Activated naive CD4-positive, alpha-beta T cell treated with anti-CD3 and anti-CD28 coated beads, Interleukin-2, amount 50 U/mL, for 72 hours (primary cell): ENCODE measurements at places on chromosomes 7 and 10. TPM values are rescaled to one million over a fixed set of nuclear protein-coding genes. Genes with fewer than 3 reads are reported as not detected.

GRCh38 chr10:116728526-116729096, 13.8 kb downstream of the HSPA12A start:
- DNase-seq: no peak

DNA sequence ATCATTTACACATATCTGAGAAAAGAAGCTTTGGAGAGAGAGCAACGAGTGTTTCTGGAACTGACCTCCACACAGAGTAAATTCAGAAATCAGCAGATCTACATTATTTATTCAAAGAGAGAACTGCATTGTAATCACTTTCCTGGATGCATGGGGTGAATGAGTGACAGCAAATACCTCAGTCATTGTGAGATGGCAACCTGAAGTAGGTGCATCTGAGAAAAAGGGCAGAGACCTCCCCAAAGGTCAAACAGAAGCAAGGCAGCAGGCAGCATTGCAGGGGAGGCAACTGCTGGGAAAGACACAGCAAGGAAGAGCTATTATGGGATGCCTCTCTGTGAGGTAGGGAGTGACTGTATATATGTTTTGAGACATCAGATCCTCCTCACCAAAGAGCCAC, 26.5 kb upstream of the SMIM30 start:
- DNase-seq: no peak

- no peak for DNase-seq
Measured at GRCh38 chr10:69501657-69502056, 50.4 kb downstream of the TSPAN15 start.

GRCh38 chr10:118844731-118845521, 90.2 kb upstream of the CACUL1 start:
- DNase-seq: no peak

- no peak for DNase-seq
Measured at GRCh38 chr10:3775696-3776551, 9.1 kb downstream of the KLF6 start.

DNA sequence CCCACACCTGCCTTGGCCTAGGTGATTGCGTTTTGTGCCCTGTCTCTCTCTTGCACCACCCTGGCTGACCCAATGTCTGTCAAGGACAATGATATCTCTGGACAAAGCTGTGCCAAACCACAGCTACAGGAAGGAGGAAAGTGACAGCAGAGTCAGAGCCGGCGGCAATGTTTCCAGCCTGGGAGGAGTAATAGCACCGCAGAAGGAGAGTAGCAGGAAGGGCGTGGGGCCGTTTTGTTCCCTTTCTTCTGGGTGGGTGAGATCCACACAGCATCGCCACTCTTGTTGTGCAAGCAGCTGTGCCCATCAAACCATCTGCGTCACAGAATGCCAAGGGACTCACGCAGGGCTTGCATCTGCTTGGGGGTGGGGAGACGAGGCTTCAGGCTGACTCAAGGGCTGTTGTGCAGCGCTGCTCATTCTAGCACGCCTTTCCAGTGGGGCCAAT, 341.6 kb upstream of the AUTS2 start:
- no peak for DNase-seq

DNA sequence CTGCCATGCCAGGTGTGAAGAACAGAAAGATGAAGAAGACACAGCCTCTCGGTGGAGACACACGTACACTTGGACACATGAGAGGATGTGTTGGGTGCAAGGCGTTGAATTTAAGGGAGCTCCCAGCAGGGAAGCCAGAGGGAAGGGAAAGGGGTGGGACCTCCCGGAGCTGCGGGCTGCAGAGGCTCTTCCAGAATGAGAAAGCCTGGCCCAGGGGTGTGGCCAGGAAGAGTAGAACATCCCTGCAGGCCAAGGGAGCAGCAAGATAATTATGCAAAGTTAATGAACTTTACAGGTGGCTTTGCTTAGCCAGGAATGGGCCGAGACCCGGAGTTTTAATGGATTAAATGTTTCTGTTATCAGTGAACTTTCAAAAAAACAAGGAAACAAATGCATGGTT, 270.3 kb downstream of the KLF6 start:
- no peak for DNase-seq

- DNase-seq: no peak
Measured at GRCh38 chr7:117158941-117159697, 163.7 kb downstream of the WNT2 start.

- no peak for DNase-seq
Measured at GRCh38 chr7:153432063-153432462, 620.1 kb upstream of the DPP6 start.

- DNase-seq: no peak
Measured at GRCh38 chr7:90595342-90595800, 750 bp upstream of the CDK14 start.

DNA sequence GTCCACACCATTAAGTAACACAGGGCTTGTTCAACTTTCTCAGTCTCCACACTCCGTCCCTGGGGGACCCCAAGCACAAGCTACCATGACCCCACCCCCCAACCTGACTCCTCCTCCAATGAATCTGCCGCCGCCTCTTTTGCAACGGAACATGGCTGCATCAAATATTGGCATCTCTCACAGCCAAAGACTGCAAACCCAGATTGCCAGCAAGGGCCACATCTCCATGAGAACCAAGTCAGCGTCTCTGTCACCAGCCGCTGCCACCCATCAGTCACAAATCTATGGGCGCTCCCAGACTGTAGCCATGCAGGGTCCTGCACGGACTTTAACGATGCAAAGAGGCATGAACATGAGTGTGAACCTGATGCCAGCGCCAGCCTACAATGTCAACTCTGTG, 81.1 kb upstream of the SAMD8 start:
- no peak for DNase-seq

DNA sequence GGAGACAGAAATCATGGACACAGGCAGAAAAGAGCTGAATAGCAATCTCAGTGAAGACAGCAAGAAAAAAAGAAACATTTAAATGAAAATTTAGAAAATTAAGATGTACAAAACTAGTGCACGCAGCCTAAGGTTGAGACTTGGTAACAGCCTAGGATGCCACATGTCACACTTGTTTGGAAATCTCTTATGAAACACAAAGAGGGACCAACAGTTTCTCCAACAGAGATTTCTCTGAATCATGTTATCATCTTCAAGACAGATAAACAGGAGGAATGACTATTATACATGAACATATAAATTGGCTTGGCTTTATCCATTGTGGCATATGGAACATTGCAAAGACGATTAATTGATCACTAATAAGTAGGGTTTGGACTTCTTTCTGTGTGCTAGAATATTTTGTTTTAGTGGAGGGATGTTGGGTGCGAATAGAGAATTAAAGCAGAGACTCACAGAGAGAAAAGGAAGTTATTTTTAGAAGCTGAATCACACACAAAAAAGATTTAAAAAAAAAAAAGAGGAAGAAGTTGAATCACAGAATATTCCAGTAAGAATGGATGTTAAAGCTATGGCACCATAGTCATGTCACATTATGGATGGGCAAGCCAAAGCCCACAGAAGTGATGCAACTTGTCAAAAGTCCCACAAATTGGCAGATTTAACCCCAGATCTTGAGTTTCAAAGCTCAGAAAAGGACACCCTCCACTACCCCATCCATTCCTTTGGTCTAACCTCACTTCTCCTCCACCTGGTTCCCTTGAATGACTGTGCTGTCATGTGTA, 91.6 kb downstream of the MYOF start:
- no peak for DNase-seq

DNA sequence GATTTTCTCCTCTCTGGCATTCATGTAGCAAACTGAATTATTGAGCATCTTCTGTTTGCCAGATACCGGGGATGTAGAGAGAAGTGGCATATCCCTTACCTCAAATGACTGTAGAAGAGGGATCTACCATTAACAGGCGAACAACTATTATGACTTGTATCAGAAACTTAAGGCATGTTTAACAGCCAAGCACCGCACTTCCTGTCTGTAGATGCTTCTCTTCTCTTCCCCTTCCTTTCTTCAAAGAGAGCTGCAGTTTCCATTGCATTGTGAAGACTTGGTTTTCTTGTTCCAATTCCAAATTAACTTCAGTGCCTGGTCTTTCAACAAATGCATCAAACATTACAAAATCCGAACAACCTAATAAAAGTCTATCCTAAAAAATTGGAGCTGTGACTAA, 49.3 kb downstream of the LRRC4 start:
- no peak for DNase-seq

GRCh38 chr7:134866617-134867016, 87.2 kb downstream of the CALD1 start:
- DNase-seq: no peak

GRCh38 chr7:94632338-94633013, 23.5 kb downstream of the SGCE start:
- DNase-seq: no peak

DNA sequence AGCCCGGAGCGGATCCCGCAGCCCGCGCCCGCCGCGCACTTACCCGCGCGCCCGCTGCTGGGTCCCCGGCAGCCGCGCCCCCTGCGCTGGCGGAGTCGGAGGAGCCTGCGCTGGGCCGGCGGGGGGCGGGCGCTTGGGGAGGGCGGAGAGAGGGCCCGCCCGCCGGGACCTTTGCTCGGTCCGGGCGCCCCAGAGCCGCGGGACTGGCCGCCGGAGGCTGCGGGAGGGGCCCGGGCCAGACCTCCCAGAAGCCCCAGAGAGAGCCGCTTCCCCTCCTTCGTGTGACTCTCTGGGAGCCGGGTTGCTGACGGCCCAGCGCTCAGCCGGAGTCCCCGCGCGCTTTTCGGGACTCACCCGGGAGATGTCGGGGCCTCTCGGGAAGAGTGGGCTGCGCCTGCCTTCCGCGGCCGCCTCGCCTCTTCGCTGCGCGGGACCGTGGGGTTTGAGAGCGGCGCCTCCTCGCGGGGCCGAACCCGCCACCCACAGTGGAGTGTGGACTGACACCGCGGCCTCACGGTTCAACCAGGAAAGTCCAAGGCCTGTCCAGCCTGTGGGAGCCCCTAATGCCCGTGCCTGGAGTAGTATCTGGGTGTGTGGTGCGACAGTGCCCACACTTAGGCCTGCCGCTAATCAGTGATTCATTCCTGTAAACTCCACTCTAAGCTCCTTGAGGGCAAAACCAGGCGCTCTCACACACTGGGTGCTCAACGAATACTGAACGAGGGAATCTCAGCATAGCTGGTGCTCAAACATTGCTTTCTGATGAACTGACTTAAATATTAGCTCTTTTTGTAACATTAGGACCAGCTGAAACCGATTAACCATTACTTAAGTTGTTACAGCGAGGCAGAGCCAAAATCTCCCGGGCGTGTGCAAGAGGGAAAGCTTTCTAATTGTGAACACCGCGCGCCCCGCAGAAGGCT, at the start of gene GSDME:
GSDME (minus strand) TSS at position 112 of the 923 bp plus-strand sequence. CDS start 7,690 bp downstream, outside the sequence.
- DNase-seq: no peak

DNA sequence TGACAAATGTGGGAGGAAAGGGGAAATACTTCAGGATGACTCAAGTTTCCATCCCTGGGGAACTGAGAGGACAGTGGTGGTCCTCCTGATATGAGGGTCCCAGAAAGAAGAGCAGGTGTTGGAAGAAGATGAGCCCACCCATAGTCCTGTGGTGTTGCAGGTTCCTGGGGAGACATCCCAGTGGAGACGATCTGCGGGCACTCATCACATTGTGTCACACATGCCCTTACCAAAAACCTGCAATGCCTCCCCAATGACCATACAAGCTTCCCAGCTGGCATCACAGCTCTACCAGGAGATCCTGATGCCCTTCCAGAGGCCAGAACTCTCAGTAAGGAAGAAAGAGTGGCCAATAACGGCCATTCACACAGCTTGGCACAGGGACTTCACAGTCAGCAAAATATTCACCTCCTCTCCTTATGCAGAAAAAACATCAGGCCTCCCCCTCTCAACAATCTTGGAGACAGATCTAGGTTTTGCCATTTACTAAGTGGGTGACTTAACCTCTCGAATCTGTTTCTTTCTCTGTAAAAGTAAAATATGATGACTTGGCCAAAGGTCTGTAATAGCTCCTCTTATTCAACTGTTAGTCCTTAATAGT, 9.0 kb downstream of the PUS7 start:
- DNase-seq: no peak

DNA sequence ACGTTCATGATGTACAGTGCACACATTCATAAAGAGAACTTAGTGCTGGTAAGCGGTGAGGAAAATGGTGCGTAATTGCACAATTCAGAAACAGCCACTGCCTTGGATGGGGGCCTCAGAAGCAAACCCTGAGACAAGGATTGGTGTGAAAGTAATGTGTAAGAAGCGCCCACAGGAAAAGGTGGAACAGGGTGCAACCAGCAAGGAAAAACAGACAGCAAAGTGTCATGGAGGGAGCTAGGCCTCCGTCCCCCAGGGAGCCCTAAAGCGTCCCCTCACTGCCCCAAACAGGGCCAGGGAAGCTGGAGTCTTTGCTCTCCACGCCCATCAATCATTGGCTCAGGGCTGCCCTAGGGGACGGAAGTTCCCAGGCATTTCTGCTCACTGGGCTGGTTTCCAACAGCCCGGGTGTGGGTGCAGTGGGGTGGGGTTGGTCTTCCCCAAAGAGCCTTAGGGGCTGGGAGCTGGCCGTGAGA, 9.6 kb upstream of the C10orf105 start:
- DNase-seq: no peak

DNA sequence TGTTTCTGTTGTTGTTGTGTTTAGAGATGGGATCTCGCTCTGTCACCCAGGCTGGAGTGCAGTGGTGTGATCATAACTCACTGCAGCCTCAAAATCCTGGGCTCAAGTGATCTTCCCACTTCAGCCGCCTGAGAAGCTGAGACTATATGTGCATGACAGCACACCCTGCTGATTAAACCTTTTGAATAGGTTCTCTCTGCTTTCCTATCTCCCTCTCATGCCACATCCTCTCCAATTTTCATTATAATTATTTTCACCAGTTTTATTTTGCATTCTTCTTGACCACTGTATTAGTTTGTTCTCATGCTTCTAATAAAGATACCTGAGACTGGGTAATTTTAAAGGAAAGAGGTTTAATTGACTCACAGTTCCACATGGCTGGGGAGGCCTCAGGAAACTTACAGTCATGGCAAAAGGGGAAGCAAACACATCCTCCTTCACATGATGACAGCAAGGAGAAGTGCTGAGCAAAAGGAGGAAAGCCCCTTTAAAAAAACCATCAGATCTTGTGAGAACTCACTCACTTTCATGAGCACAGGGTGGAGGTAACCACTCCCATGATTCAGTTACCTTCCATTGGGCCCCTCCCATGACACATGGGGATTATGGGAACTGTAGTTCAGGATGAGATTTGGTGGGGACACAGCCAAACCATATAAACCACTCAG, 12.9 kb downstream of the AGK start:
- peak; percentile 15 for DNase-seq

- no peak for DNase-seq
Measured at GRCh38 chr7:6654113-6654841, 17.2 kb downstream of the ZNF316 start.

GRCh38 chr10:73956476-73957359, 41.2 kb upstream of the VCL start:
- no peak for DNase-seq

- no peak for DNase-seq
Measured at GRCh38 chr10:50857579-50857978, 27.8 kb downstream of the A1CF start.

- DNase-seq: no peak
Measured at GRCh38 chr10:23918090-23918723, 290.7 kb upstream of the KIAA1217 start.

CHN2 gene
- total RNA-seq: not detected

FAM221A gene
- total RNA-seq: 8.8 TPM

MLXIPL gene
- total RNA-seq: not detected

TMEM236 gene
- 0.05 TPM for total RNA-seq

EGFR gene
- not detected for total RNA-seq

SEMA4G gene
- total RNA-seq: 0.39 TPM

TMEM176A gene
- total RNA-seq: not detected

ANKMY2 gene
- total RNA-seq: 9.7 TPM

AMPH gene
- total RNA-seq: not detected

CTAGE4 gene
- total RNA-seq: 0.93 TPM

TBATA gene
- not detected for total RNA-seq

CPVL gene
- total RNA-seq: not detected

VENTX gene
- total RNA-seq: not detected
